CD4-positive, alpha-beta T cell treated with Interferon alpha-2 for 1 hour (primary cell): ENCODE measurements at places on chromosomes 6 and 20.

- no peak for DNase-seq
These were observed 56.5 kb upstream of the TENT5A start for GRCh38 chr6:81808851-81809570.

DNA sequence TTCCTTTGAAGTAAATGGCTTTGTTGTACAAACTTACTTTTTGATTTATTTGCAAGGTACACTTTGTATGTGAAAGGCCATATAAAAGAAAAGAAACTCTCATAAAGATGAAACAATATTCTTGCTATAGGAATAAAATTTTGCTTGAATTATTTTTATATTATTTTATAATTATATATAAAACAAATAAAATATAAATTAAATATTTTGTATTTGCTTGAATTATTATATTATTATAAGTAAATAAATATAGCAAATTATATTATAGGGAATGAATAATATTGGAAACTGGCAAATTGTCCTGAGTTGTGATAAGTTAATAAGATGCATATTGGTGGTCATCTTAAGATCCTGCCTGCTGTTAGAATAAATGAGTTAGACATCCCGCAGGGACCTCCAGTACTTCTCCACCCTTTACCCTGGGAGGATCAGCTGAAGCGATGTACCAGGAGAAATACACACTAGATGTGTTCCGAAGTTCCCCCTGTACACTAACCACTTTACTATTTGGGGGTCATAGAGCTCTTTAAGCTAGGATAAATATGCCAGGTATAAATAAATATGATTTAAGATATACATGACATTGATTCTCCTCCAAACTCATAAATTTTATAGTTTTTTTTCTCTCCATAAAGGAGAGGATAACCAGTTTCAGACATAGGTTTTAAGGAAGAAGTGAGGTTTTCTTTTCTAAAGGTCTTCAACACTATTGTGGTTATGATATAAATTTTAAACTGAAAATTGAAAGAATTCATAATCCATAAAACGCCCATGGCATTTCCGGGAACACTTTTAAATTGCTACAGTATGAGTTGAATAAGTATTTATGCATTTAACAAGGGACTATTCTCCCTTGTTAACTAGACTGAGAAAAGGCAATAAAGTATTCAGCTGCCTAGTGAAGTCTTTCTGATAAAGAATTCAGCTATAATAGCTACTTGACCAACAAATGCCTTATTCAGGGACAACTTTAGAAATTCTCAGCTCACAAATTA is 486.3 kb upstream of the MARCKS start:
- DNase-seq: no peak

- DNase-seq: no peak
These were observed 131.0 kb upstream of the IFNGR1 start for GRCh38 chr6:137349856-137350830.

GRCh38 chr6:44653761-44654218 is 266.3 kb downstream of the CDC5L start:
- DNase-seq: no peak

DNA sequence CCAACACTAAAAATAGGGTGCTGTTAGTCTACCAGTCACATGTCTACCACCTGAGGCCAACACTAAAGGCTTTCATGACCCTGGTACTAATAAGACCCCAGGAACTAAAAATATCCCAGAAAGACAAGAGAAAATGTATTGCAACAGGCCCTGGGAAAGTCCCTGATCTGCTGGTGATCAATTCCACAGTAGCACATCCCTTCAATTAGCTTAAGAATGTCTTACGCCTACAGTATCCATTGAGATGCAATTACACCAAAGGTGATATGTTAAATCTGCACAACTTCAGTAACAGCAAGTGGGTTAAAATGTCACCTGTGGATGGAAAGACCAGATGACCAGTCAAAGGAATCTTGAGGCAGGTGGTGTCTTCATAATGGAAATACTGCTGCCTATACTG is 3.1 kb downstream of the SEMG1 start:
- no peak for DNase-seq

- DNase-seq: no peak
These were observed 31.4 kb downstream of the TFEB start for GRCh38 chr6:41704028-41704427.

- DNase-seq: no peak
These were observed 135.7 kb downstream of the BTBD3 start for GRCh38 chr20:12053353-12053752.

- DNase-seq: no peak
These were observed 19.8 kb downstream of the SUMO4 start for GRCh38 chr6:149419696-149420404.

DNA sequence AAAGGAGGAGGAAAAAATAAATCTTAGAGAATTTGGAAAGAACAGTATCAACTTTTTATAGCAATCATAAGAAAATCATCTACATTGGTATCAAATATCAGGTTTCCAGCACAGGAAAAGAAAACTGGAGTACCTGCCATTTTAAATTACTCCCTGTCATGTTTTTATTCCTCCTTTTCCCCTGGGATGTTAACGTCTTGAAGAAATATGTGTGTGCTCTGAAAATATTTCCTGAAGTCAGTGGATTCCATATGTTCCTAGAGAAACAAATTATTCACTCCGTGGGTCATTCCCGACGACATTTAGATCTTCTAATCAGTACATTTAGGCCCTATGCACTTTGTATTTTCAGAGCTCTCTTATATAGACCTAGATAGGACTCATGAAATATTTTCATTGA is 42.0 kb upstream of the RSPO3 start:
- no peak for DNase-seq

- no peak for DNase-seq
These were observed 26.4 kb upstream of the SLC9A8 start for GRCh38 chr20:49786196-49786595.

DNA sequence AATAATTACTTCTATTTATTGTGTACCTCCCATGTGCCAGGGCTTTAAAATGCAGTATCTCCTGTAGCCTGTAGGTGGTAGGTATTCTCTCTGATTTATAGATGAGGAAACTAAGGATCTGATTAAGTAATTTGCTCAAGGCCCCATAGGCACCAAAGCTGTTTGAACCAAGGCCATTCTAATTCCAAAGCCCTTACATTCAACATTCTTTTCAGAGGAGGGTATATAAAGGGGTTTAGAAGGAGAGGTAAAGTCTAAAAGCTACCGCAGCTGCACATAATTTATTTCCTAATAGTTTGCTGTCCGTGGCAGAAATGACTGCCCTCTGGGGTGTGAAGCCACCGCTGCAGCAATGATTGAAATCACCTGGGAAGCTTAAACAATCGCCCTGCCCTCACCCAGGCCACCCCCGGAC is 95.0 kb upstream of the FAM8A1 start:
- no peak for DNase-seq

- DNase-seq: no peak
These were observed 94.4 kb upstream of the SIRPA start for GRCh38 chr20:1800777-1801176.

DNA sequence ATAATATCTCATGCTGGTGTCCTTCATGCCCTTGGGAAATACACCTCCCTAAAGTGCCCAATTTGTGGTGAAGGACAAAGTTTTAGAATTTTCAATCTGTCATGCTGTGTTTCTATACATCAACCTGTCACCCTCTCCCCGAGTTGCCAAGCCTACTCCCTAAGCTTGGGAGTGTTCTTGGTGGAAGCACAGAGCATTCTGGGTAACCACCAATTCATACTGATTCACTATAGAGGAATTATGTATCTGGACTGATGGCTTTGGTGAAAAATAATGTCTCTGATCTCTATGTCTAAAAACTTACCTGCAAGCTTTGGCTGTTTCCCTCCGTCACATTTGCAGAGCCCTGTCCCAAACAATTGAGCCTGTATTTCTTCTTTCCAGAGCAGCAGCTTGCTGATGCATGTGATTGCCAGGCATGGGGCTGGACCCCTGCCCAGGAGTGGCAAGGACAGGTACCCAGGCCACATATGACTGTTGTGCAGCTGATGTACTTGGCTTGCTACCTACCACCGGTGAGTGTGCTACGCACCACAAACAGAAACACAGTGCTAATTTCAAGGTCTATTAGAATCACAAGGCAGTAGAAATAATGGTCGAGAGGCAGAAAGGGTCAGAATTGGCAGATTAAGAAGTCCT is 202.8 kb upstream of the CITED2 start:
- no peak for DNase-seq

GRCh38 chr6:153048631-153049030 is 46.1 kb upstream of the MTRF1L start:
- DNase-seq: no peak

DNA sequence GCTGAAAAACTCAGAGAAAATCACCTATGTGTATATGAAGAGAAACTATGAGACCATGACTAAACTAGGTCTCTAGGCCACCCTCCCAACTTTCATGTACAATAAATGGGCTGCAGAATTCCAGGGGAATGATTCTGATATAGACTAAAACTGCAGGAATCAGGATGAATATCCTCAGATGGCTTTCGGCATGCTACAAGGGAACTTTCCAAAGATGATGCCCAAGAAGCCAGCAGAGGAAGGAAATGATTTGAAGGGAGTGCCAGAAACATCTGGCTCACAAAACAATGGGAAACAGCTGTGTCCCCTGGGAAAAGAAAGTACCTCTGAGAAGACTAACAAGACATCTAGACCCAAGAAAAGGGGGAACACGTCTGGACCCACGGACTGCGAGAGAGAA is 41.1 kb downstream of the PLN start:
- no peak for DNase-seq

DNA sequence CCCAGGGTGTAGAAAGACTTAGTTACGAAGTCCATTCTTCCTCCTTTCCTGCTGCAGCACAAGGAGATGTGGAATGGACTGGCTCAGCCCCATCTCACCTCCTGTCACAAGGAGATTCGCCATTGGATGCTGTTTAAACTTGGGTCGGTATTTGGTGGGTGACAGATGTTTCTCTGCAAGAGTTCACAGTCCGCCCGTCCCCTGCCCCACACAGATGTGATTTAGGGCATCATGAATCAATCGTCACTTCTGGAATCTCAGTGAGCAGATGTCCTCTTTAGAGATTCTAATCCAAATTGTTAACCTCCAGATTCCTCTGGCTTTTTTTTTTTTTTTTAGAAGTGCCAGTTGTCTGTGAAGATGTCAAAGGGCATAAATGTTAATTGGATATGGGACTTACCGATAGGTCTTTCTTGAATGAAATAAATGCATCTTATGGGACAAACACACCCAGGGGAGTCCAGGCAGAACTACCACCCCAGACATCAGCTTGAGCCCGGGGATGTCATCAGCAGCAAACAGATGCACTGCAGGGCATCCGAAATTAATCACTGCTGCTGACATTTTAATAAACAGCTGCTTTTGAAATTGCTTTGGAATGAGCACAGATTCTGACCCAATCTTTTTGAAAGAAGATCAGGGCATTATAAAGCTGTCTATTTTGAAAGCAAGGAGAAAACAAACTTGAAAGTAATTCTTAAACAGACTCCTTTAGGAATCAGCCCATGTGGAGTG is 117.6 kb upstream of the CDH4 start:
- DNase-seq: no peak

DNA sequence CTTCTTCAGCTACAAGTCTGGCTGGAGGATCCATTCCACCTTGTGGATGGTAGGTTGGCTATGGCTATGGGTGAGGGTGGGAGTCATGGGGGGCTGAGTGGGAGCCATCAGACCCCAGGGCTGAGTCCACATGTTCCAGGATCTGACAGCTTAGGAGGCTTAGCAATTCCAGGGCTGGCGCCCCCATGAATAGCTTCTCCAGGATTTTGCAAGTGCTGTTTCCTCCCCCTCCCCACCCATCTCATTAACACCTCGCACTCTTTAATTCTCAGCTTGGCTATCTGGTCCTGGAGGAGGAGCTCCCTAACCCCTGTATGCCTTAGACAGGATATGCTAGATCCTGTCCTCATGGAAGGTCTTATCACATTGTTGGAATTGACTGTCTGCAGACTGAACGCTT is 39.0 kb upstream of the ANGPT4 start:
- no peak for DNase-seq

DNA sequence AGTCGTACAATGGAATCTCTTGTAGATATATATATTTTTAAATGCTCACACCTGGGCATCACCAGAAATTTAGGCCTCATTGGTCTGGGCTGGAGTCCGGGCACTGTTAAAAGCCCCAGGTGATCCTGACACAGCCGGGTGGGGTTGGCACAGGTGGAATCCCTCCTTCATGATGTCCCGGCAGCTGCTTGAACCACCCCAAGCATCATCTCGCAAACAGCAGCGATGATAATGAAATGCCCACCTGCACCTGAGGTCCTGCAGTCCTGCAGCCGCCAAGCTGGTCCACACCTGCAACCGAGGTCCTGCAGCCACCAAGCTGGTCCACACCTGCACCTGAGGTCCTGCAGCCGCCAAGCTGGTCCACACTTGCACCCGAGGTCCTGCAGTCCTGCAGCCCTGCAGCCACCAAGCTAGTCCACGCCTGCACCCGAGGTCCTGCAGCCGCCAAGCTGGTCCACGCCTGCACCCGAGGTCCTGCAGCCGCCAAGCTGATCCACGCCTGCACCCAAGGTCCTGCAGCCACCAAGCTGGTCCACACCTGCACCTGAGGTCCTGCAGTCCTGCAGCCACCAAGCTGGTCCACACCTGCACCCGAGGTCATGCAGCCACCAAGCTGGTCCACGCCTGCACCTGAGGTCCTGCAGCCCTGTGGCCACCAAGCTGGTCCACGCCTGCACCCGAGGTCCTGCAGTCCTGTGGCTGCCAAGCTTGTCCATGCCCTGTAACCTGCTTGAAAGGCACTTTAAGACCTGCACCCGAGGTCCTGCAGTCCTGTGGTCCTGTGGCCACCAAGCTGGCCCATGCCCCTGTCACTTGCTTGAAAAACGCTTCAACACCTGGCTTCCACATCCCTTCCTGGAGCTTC is 261.2 kb downstream of the DLL1 start:
- no peak for DNase-seq

DNA sequence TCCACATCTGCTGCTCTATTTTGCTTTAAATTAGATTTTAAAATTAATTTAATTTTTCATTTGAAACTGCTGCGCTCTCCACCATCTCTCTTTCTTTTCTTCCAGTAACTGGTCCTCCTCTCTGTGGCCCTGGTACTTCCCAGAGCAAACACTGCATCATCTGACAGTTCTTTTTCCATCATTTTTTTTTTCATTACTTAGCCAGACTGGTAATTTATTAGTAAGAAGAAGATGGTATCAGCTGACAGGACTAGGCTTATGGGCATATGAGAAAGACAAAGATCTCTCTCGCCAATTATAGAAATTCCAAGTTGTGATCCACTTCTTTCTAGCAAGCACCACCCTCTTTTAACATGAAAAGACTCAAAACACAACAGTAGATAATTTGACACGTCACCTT is 73.7 kb upstream of the FAM184A start:
- no peak for DNase-seq

GRCh38 chr20:62064770-62065673 is 659 bp downstream of the TAF4 start:
- no peak for DNase-seq
